ENCODE measurements at places on chromosomes 11 and 22.

DNA sequence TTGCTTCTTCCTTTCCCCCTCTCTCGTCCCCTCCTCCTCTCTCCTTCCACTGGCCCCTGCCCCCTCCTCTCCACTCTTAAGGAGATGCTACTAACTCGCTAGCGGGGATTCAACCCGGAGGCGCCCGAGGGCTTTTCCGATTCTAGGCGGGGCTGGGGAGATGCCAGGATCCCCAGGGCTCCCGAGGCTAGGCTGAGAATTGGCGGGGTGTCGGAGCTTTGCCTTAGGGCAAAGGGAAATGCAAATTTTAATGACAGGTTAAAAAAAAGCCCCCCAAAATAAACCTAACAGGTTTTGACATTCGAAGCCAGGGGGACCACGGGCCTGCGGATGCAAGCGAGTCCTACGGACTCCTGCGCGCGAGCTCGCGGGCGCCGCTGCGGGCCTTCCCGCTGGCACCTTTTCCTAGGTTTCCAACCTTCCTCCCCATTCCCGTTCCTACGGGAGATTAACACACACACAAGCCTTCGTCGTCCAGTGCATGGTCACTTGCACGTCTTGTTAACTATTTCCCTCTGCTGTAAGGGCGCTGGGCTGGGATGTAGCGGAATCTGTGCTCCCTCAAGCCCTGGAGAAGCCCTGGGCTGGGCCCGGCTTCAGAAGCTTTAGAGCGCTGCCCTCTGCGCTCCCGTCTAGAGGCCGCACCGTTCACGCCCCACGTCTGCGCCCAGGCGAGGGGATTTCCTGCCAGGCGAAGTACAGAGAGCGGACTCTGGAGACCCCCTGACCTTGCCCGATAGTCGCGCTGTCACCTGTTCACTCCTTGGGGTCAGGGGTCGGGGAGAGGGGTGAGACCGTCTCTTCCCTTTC lies 729 bp upstream of the ALX4 start:
- no peak for ATAC-seq

DNA sequence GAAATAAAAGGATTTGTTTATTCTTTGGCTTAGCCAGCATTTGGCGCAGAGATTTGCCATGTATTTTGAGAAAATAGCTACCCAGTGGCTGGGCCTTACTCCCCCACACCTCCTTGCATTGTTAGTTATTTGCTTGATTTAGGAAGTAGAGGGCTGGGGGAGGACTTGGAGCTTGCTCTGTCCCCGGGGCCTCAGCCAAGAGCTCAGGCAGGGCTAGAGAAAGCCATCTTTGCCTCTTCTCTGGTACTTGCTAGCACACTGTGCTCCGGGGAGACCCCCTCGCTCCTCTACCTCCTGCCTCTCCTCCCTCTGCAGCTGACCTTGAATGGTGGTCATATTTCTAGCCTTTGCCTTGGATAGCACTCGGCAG lies 93.0 kb downstream of the SCN3B start:
- ATAC-seq, result no peak

GRCh38 chr22:50396751-50397370 lies 53.7 kb downstream of the PPP6R2 start:
- ATAC-seq, result no peak

- ATAC-seq, result no peak
These were observed 31.9 kb downstream of the PLEKHA7 start for GRCh38 chr11:16982256-16982671.

DNA sequence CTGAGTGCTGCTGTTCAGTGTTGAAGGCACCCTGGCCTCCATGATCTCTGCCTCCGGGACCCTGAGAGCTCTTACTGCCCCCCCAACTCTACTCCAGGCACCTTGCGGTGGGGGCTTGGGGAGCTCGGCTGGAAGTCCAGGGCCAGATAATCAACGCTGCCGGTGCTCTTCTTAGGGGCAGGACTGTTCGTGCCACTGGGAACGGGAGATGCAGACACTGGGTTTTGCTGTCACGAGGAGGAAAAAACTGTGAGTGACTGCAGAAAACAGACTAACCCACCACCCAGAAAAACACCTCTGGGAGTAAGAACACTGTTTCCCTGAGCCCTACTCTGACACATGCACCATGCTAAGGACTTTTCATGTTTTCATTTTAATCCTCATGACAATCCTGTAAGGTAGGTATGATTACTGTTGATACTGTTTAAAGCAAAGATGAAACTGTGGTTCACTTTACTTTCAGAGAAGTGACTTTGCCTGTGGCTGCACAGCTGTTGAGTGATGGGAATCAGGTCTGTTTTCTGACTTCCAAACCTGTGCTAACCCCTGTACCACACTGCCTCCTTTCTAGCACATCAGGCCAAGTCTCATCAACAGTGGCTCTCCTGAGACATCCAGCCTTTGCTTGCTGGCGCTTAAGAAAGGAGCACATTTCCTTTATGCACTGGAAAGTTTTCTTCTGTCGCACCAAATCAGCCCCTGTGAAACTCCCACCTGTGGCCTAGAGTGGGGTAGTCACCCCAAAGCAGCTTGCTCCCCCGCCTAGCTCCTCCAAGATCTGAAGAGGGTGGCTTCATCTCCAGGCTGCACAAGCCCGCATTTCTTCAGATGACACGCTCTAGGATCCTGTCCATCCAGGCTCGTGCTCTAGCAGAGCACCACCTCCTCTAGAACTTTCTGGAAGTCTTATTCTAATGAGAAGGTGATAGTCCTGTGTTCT lies 31.8 kb downstream of the USP35 start:
- ATAC-seq, result no peak

GRCh38 chr11:102464859-102465500 lies 12.4 kb upstream of the TMEM123 start:
- peak; percentile 48 for ATAC-seq

DNA sequence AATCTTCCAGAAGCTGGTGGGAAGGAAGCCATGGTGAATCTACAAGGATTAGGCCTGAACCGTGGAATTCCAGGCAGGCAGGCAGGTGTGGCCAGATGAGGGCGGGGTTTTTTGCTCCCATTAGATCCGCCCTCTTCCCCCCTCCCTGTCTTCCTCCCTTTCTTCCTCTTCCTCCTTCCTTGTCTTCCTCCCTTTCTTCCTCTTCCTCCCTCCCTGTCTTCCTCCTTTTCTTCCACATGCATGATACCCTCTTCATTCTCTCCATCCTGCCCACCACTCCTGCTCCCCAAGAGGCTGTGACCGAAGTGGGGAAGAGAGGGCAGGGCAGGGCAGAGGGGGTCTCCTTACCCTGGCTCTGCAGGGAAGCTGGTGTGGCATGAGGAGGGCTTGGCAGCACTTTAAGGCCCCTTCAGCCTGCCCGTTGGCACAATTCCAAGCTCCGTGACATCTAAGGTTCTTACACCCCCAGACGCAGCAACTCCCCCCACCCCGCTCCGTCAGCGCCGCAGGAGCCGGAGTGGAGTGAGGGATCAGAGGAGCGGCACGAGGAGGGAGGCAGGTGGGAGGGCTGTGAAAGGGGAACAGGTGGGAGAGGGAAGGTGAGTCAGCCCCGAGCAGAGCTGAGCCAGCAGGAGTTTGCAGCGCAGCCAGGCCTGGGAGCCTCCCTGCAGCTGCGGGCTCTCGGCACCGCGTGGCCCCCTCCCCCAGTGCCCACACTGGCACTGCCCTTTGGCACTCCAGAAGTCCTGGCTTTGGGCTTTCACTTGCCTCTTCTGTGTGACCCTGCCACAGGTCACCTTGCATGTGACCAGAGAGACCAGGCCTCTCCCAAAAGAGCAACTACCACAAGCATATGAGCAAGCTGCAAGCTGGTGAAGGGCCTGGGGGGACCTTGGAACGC lies 32.1 kb downstream of the KCNJ4 start:
- no peak for ATAC-seq

GRCh38 chr11:78339945-78340344 lies 77.7 kb downstream of the GAB2 start:
- ATAC-seq, result no peak

DNA sequence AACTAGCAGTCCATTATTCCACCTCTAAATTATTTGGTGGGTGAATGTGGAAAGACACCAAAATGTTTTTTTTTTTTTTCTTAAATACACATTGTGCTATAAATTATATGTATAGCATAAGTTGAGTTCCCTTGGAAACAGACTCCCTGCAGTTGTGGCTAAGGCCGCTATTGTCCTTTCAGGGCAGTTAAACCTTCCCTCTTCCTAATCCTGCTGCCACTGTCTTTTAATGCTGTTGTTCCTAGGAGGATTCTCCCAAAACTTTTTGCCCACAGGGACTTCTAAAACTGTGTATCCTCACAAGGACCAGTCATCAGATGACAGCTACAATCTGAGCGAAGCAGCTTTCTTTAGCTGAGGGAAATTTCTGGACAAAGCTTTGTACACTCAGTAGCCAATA lies 478.9 kb upstream of the CHORDC1 start:
- no peak for ATAC-seq

- ATAC-seq, result peak; percentile 58
These were observed 62.7 kb downstream of the ISX start for GRCh38 chr22:35128637-35129036.

GRCh38 chr11:4890279-4890678 lies 8.6 kb downstream of the OR51T1 start:
- no peak for ATAC-seq

All from activated CD4-positive, CD25-positive, alpha-beta regulatory T cell treated with anti-CD3 and anti-CD28 coated beads, Interleukin-2, amount 50 U/mL, for 24 hours (primary cell).